ENCODE measurements at places on chromosomes 4 and X.

GRCh38 chr4:69831646-69832325 is 28.2 kb downstream of the SULT1E1 start:
- DNase-seq: no peak

DNA sequence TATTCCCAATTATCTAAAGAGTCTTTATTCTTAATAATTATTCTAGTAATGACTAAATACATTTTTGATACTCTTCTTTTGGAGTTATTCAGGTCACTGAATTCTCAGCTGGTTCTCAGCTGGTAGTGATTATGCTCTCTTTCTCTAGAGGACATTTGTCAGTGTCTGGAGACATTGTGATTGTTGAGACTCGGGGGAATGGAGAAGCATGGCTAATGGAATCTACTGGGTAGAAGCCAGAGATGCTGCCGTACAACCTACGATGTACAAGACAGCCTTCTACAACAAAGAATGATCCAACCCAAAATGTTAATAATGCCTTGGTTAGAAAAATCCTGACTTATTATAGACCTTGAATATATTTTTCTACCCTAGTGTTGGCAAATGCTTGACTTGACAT is 149.2 kb upstream of the ANKRD50 start:
- no peak for DNase-seq

- no peak for DNase-seq
Observed at GRCh38 chr4:75545526-75545925, 10.3 kb upstream of the ODAPH start.

GRCh38 chr4:124386648-124387047 is 325.9 kb downstream of the ANKRD50 start:
- DNase-seq: no peak

DNA sequence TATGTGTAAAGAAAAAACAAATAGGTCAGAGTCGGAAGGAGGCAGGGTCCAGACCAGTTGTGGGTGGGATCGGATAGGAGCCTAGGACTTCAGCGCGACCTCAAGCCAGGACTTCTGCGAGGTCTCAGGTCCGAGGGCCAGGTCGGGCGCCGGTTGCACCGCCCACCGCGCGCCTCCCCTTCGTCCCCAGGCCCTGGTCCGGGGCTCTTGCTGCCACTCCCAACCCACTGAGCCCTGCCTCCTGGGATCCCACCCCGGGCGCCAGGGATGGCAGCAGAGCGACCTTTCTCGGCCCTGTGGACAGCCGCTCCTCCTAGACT is 12.3 kb downstream of the PITX2 start:
- no peak for DNase-seq

DNA sequence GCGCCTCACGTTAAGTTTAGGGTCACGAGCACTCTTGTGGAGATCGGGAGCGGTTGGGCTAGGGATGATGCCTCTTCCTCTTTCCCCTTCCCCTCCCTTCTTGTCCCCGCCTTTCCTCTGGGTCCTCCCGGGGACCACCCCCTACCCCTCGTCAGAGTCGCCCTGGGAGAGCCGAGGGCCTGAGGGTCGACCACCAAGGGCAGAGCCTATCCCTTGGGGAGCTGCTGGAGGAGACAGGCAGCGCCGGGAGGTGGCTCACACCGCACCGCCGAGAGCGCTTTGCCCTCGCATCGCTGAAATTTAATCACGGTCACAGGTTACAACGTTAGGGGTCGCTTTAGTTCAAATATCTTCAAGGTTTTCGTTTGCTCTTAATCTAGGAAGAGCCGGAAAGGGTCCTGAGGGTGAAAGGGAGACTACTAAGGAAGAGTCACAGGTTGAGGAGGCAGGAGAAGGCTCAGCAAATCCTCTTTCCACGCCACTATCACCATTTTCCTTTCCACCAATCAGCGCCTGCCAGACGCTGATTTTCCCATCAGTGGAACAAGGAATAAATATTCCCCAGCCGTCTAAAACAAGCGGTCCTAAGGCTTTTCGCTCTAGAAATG is 528 bp upstream of the SNCA start:
- DNase-seq: no peak

All from right hindlimb (tissue), 1 donor.